ENCODE measurements at places on chromosomes 11 and 22.

DNA sequence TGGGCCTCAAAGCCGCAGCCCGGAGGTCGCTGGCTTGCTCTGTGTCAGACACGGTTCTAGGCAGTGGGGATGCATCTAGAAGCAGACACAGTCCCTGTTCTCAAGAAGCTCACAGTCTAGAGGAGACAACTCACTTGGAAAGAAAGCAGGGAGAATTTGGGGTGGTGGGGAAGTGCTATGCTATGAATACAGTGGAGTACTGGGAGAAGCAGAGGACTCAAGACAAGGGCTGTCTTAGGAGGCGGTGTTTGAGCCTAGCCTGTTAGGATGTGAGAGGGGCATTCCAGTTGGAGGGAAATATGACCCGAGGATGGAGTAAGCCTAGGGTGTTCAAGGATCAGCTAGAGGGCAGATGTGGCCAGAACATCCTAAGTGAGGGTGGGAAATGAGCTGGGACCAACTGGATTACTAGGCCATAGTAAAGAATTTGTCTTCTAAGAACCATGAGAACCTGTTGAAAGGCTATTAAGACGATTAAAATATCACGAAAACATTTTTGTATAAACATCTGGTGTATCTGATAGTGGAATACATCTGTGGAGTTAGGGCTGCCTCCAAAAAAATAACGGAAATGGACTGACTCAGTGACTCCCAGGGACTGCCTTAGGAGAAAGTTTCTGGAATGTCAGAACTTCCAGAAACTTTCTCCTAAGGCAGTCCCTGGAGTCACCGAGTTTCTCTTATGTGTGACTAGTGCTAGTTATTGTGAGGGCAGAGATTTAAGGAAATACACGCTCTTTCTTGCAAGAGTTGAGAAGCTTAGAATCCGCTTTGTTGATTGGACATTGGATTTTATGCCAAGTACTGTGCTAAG, 1.1 kb upstream of the PITPNB start:
- DNase-seq, result no peak

GRCh38 chr11:34488855-34489557, 24.6 kb downstream of the ELF5 start:
- no peak for DNase-seq

GRCh38 chr11:127109796-127110480, 109.4 kb upstream of the KIRREL3 start:
- DNase-seq, result no peak

GRCh38 chr11:128523641-128524040, 63.7 kb downstream of the ETS1 start:
- DNase-seq, result no peak

DNA sequence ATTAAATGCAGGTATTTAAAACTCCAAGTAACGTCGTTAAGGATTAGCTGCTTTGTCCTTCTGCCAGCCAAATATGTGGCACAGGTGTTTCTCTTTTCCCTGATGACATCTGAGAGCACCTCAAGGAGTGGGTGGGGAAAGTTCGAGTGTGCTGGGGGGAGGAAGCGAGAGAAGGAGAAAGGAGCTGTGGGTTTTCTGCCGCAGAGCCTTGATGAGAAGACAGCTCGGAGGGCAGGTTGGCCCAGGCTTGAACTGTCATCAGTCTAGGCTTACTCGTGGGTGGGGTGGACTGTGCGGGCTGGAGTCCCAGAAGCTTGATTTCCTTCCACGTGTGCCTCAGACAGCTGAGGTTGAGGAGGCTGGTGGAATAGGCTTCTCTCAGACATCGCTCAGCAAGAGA, 15.2 kb upstream of the SORL1-AS1 start:
- peak; percentile 77 for DNase-seq

DNA sequence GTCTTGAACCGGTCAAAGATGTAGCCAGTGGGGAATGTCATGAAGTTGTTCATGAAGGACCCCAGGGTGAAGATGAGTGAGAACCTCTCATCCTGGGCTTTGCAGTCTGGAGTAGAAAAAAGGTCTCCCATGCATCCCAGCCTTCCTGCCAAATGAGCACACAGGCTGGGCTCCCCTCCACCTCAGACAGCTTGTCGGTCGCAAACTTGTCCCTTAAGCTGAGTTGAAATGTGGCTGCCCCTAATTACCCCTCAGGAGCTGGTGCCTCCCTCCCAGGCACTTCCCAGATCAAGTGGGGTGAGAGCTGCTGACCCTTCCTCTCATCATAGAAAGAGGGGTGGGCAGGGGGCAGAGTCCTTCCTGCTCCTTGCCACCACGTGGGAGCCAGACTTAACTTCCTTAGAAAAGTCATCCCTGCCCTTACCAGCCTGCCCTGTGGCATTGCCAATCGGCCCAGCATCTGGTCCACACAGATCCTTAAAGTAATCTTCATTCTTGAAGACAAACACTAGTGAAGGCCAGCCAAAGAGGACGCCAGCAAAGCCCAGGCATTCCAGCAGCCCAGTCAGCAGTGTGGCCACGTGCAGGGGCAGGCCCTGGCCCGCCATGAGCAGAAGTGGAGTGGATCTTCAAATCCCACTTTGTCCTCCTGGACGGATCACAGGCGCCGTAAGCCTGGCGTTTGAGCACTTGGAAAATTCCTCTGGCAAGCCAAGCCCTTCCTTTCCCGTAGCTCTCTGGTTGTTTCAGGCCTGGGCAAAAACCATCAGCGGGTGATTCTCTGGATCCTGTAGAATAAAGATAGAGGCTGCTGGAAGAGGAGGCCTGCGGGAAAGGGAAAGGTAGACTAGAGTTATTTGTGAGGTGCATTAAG, 1.1 kb downstream of the SLC43A3 start:
- DNase-seq, result no peak

DNA sequence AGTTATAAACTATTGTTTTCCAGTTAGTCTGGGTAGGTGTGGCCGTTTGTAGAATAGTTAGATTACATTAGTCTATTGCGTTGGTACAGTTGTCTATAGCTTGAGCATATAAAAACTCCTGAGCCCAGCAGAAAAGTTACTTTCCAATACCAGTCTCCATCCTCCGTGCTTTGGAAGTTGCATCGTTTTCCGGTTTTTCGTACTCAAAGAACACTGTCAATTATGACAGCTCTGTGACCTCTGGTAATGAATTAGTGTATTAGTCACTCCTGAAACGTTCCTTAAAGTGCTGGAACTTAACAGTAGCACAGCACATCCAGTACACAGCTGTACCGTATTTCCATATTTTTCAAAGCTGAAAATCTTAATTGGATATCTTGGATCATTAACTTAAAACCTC, 808 bp upstream of the MSANTD2 start:
- DNase-seq, result no peak

GRCh38 chr11:61115498-61116224, 13.4 kb downstream of the CD5 start:
- no peak for DNase-seq

GRCh38 chr22:26442086-26442756, 13.2 kb downstream of the ASPHD2 start:
- no peak for DNase-seq

GRCh38 chr22:38018938-38019827, 34.8 kb upstream of the SOX10 start:
- no peak for DNase-seq

DNA sequence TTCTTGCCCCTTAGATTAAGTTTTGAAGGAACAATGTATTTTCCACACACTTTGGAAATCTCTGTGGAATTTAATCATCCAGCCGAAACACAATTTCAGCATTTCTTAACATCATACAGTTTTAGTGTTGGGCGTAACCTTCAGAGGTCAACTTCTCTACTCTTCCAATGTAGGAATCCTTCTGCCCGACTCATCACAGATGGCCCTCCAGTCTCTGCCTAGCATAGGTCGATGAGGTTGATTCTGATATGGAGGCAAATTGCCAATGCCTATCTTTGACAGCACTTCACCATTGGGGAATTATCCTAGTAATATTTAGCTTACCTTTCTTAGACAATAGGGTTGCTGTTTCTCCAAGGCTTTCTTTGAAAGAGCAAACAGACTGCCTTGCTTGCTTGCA, 175.7 kb upstream of the TTC12 start:
- no peak for DNase-seq

DNA sequence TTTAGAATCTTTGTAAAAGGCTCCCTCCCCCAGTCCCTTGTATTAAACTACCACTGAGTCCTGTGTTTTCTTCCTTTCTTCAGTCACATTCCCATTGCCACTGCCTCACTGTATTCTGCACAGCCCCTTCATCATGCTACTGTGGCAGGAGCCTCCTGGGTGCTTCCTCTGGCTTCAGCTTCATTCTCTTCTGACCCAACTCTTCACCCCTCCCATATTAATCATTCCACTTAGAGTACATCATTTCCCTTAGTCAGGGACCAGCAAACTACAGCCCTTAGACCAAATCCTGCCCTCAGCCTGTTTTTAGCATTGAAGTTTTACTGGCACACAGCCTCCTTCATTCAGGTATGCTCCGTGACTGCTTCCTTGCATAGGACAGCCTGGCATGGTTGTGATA, 127.7 kb upstream of the MTNR1B start:
- DNase-seq, result no peak

DNA sequence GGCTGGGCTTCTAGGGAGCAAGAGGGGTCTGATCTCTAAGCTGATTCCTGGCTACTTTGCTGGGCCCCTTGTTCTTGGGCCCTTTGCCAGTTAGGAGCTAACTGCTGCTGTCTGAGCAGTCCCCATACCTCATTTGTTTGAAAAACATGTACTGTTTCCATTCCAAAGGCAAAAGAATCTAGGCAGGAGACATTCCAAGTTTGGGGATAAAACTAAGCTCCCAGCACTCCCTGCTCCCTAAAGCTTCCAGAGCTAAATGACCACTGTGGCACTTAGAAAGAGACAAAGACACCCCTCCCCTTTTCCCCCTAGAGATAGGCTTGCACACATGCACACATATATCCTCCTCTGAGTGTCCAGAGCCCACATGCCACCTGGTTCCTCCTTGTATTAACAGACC, 22.7 kb upstream of the RRM1 start:
- DNase-seq, result no peak

DNA sequence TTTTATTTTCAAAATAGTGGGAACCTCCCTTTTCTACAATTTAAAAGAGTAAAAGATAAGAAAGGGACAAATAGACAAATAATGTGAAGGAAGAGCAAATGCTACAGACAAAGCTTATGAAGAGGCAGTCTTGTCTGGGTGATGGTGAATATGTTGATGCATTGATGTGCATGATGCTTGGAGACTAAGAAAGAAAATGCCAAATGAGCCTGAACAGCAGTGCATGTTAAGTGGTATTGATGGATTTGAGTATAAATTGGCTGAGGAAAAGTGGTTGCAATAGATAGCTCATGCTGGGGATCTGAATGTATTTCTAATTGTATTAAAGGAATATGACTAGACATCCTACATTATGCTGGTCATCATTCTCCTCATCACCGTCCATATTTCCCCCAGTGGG, 268.6 kb upstream of the ANO5 start:
- DNase-seq, result no peak

DNA sequence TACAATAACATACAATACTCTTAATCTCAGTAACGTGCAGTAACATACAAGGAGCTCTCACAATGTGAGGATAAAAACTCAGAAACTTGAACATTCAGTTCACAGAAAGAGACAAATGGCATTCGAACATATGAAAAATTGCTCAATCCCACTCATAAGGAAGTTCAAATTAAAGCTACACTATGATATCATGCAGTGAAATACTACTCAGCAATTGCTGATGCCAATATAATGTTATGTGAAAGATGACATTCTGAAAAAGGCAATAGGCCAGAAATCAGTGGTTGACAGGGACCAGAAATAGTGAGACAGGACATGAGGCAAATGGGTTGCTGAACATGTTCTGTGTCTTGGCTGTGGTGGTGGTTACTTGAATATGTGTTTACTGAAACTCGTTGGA, 33.7 kb upstream of the PITPNB start:
- no peak for DNase-seq

- no peak for DNase-seq
Measured at GRCh38 chr11:61103851-61104423, 1.6 kb downstream of the CD5 start.

DNA sequence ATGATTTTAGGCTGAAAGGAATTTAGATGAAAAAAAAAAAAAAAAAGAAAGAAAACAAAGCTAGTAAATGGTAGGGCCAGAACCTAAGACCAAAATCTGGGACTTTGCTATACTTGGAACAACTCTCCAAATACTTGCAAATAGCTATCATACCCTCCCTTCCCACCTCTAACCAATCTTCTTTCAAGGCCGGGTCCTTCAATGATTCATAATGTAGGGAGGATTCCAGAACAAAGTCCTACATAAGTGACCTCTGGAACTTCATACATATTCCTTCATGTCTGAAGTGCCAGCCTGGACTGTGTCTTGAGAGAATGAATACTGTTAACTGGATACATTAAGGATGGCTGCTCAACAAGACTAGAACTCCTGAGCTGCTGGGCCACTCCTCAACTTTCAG, 9.9 kb downstream of the STK33 start:
- no peak for DNase-seq

DNA sequence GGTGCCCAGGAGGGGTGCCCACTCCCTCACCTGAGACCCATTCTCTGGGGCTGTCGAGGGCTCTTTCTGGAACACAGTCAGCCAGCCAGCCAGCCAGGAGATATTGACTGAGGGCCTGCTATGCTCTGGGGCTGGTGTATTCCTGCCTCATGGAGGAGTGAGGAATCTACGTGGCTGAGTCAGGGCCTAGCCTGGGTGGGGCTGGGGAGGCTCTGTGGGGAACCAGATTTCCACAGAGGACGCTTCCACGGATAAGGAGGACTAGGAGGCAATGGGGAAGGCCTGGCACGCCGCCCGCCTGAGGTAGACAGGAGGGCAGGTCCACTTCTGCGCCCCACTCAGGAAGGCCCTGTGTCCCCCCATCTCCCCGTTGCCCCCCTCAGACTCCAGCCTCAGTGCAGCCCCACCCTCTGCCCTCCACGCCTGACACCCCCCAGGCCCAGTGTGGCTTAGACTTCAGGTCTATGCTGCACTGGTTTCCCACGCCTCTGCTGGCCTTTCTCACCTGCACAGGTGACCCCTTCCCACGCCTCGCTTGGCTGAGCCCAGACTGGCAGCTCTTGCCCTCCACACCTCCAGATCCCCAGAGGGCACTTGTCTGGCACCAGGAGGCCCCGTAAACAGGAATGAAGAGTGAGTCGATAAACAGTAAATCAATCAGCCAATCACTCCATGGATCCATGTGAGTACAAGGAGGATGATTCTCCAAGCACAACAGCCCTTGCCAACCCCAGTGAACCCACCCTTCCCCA, 37.5 kb downstream of the MACROD1 start:
- DNase-seq, result no peak

GRCh38 chr11:110762590-110762989, 50.4 kb upstream of the ARHGAP20 start:
- DNase-seq, result no peak

GRCh38 chr11:8180469-8180868, 11.6 kb upstream of the RIC3 start:
- DNase-seq, result no peak
